ENCODE measurements at places on chromosomes 1 and 21.

DNA sequence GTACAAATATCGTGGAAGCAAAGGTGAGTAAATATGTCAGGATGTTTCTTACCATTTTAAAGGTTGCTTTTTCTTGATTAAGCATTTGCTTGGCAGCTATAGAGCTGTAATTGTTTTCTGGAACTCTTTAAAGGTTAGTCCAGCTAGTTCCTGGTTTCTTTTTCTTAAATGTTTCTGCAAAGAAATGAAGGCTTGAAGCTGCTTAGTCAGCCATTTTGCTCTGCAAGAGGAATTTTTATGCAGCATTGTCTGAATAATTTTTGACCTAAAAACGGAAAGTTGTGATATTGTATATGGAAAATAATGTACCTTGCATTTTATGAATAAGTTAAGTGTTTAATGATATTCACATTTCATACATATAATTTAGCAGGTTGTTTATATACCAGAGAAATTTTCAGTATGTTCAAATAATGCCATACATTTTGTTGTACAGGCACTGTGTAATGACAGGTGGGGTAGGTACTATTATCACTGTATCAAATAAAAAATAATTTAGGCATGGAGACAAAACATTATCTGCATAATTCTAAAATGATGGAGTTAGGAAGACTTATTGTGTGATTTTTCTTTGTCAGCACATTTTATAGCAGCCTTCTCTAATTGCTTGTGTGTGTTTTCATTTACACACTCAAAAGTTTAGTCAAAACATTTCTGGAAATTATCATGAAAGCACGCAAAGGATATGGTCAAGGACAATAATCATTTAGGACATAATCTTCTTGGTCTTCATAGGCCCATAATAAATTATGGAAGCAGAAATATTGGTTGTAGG lies 624.4 kb downstream of the NCAM2 start:
- no peak overlapping the region for H3K27ac ChIP-seq
- H3K4me3 ChIP-seq = no peak overlapping the region
- H3K4me1 ChIP-seq = no peaks in the 10 kb centered on the region
- DNase-seq = no peak
- H3K36me3 ChIP-seq = no peaks in the 10 kb centered on the region

DNA sequence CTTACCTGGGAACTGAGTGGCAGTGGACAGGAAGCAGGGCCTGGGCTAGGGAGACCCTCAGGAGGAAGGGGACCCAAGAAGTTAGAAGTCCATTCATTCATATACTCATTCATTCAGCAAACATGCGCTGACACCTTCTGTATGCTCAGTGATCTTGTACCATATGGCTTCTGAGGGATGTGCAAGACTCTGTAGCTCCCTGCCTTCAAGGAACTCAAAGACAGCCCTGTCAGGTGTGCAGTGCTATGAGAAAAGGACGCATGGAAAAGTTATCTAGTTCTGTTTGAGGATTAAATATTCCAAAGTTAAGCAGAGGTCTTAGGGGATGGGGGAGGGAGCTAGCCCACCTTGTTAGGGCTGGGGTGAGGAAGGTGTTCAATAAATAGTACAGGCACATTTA lies 12.5 kb downstream of the DMAP1 start:
- peaks cover 13% of the 10 kb centered on the region for H3K4me1 ChIP-seq
- no peaks in the 10 kb centered on the region for H3K27me3 ChIP-seq
- no peak for DNase-seq

GRCh38 chr1:102693345-102693744 lies 415.0 kb downstream of the COL11A1 start:
- no peak for DNase-seq
- no peak overlapping the region for H3K27ac ChIP-seq
- H3K4me3 ChIP-seq = no peak overlapping the region
- H3K4me1 ChIP-seq = no peaks in the 10 kb centered on the region
- H3K36me3 ChIP-seq = no peaks in the 10 kb centered on the region

- H3K27me3 ChIP-seq = peaks cover 60% of the 10 kb centered on the region
- DNase-seq = no peak
- no peak overlapping the region for H3K27ac ChIP-seq
- no peak overlapping the region for H3K4me3 ChIP-seq
- H3K36me3 ChIP-seq = no peaks in the 10 kb centered on the region
Observed at GRCh38 chr1:226553924-226554282, 5.3 kb downstream of the STUM start.
